ENCODE measurements at places on chromosomes 16 and 17.

DNA sequence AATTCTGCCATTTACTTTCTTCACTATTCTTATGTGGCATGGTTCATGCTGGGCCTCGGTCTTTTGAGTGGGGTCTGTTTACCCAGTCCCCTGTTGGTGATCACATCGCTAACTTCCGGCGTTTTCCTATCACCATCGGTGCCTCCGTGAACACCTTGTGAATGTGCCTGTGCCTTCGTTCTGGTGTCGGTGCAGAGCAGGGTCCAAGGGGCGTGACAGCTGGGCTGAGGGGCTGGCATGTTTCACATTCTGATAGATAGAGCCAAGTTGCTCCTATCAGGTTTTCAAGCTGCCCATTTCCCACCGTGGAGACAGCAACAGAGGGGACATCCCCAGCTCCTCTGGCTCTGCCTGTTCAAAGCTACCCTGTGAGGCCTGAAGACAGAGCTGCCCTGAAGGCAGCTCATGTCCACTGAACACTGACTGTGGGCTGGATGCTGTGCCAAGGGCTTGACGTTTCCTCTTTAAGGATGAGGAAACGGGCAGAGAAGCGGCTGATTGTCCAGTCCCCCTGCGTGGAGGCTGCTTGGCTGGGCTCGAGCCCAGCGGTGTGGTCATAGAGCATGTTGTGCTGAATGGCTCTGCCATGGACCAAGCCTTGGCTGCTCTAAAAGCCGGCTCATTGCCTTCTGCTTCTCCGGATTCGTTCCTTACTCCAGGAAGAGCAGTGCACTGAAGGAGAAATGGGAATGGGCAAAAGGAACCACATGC lies 17.0 kb downstream of the DHODH start:
- no peak overlapping the region for H3K4me3 ChIP-seq
- H3K27ac ChIP-seq = no peak overlapping the region
- no peak for DNase-seq
- peaks cover 20% of the 10 kb centered on the region for H3K36me3 ChIP-seq

DNA sequence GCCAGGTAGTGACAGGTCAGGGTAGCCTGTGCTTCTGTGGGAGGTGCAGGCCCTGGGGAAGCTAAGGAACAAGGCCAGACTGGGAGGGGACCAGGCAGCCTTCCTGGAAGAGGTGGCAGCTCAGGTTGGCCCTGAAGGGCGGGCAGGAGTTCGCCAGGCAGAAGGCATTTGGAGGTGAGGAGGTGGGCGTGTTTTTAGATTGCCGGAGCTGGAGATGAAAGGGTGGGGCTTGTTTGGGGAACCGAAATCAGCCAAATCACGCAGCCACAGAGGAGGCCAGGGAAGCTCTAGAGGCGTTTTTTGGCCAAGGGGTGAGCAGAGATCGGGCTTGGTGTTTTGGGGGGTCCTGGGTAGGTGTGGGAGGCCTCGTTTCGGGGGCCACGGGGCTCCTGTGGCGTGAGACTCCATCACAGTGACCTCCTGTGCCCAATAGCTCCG lies 7.6 kb downstream of the ADCY7 start:
- no peak overlapping the region for H3K27ac ChIP-seq
- no peaks in the 10 kb centered on the region for H3K27me3 ChIP-seq
- no peak for DNase-seq
- H3K4me3 ChIP-seq = no peak overlapping the region

DNA sequence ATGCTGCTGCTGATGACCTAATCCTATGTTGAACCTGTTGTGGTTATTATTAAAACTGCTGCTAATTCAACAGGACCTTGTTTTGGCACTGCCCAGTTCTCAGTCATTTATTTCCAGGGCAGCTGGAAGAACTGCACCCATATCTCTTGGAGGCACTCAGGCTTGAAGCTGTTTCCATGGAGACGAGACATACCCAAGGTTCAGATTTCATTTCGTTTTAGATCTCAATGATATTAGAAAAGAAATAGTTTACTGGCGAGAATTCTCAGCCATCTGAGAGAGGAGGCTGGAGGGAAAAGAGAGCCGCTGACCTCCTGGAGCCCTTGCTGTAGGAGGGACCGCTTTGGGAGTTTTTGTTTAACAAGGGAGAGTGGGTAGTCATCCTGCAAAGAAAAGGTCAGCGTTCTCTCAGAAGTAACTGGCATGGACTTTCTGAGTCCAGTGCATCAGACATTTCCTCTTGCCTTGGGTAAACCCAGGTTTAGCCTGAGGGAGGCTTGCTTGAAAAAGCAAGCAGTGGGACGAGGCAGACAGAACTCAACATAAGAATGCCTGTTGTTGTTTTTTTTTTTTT lies 75.4 kb downstream of the YPEL2 start:
- H3K27ac ChIP-seq = no peak overlapping the region
- H3K4me1 ChIP-seq = no peaks in the 10 kb centered on the region
- H3K27me3 ChIP-seq = no peaks in the 10 kb centered on the region
- H3K36me3 ChIP-seq = no peaks in the 10 kb centered on the region

DNA sequence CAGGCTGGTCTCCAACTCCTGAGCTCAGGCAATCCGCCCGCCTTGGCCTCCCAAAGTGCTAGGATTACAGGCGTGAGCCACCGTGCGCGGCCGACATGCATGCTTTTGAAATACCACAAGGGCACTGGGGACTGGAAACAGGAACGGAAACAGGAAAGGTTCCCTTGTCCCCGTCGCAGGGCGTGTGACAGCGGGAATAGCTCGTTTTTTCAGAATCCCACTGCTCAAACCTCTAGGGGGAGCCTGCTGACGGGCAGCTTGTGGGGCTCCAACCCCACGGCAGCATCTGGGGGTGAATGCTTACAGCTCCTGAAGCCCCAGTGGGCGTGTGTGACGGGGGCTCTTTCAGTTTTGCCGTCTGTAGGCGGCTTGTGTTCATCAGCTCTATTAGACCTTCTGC lies 18.8 kb upstream of the ASGR2 start:
- H3K4me1 ChIP-seq = no peaks in the 10 kb centered on the region
- no peaks in the 10 kb centered on the region for H3K36me3 ChIP-seq
- no peak overlapping the region for H3K4me3 ChIP-seq

DNA sequence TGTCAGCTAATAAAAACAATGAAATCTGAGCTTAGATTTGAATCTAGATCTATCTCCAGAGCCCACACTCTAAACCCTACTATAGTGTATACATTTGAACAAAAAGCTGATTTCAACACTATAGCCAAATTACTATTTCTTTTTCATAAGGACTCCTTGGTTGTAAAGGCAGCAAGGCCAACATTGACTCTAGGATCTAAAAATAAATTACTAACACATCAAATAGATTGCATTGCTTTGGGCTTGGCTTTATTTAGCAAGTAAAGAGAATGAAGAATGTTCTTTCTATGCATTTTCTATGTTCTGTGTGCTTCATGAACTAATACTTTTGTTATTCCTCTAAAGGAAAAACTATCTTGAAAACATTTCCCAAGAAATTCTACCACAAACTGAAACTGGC lies 5.3 kb downstream of the GOSR1 start:
- peaks cover 3% of the 10 kb centered on the region for H3K4me1 ChIP-seq
- H3K4me3 ChIP-seq = no peak overlapping the region
- H3K36me3 ChIP-seq = peaks cover 86% of the 10 kb centered on the region
- DNase-seq = no peak
- no peak overlapping the region for H3K27ac ChIP-seq

GRCh38 chr16:22928882-22929435 lies 115.0 kb downstream of the HS3ST2 start:
- no peak for DNase-seq
- H3K4me3 ChIP-seq = no peak overlapping the region
- H3K27ac ChIP-seq = no peak overlapping the region
- no peaks in the 10 kb centered on the region for H3K36me3 ChIP-seq
- no peaks in the 10 kb centered on the region for H3K4me1 ChIP-seq
- H3K27me3 ChIP-seq = peaks cover 19% of the 10 kb centered on the region

GRCh38 chr16:24035127-24035842 lies 199.5 kb downstream of the PRKCB start:
- H3K36me3 ChIP-seq = no peaks in the 10 kb centered on the region
- H3K27me3 ChIP-seq = no peaks in the 10 kb centered on the region
- no peaks in the 10 kb centered on the region for H3K4me1 ChIP-seq
- no peak for DNase-seq
- no peak overlapping the region for H3K4me3 ChIP-seq
- no peak overlapping the region for H3K27ac ChIP-seq

DNA sequence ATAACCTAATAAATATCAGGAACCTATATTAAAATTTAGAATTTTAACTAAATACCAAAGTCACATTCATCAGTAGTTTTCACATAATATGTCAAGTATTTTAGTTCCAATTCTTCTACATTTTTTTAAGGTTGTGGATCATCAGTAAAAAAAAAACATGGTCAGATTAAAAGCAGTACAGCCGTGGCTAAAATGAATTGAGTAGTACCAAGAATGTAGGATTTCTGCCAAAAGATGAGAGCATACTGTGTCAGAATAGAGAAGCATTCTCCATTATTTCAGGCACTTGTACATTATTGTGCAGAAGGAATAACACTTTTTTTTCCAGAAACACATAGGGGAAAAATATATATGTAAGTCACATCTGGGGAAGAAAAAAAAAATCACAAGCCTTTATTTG lies 1176.1 kb downstream of the CDH11 start:
- no peak overlapping the region for H3K27ac ChIP-seq
- no peaks in the 10 kb centered on the region for H3K36me3 ChIP-seq
- no peaks in the 10 kb centered on the region for H3K4me1 ChIP-seq
- no peak overlapping the region for H3K4me3 ChIP-seq
- H3K27me3 ChIP-seq = no peaks in the 10 kb centered on the region

DNA sequence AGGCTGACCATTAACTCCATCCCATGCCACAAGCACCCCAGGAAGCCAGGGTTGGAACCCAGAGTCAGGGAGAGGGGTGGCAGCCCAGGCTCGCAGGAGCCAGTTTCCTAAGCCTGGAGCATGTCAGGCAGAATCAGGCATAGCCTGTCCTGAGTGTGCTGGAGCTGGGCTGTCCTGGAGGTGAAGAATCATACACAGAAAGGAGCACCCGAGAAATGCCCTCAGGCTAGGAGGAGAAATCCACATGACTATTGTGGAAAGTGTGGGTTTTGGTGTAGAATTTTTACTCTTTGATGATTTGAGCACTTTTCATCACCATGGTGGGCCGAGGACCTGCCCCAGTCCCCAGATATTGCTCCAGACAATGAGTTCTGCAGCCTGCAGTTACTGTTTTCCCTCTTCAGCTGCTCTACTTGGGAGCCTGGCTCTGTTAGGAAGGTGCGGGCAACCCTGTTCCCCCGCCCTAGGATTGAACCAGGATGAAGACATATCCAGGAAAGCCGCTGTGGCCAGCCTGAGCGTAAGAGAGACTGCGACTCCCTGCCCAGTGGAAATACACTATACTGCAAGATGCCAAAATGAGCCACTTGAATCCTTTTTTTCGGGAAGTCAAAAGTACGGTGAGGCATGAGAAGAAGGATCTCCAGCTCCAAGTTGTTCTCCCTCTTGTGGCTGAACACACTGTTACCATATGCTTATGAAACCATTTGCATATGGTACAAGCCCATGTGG lies 29.0 kb upstream of the HEATR6 start:
- H3K4me1 ChIP-seq = no peaks in the 10 kb centered on the region
- H3K27me3 ChIP-seq = no peaks in the 10 kb centered on the region
- H3K4me3 ChIP-seq = no peak overlapping the region
- no peak overlapping the region for H3K27ac ChIP-seq
- no peaks in the 10 kb centered on the region for H3K36me3 ChIP-seq

DNA sequence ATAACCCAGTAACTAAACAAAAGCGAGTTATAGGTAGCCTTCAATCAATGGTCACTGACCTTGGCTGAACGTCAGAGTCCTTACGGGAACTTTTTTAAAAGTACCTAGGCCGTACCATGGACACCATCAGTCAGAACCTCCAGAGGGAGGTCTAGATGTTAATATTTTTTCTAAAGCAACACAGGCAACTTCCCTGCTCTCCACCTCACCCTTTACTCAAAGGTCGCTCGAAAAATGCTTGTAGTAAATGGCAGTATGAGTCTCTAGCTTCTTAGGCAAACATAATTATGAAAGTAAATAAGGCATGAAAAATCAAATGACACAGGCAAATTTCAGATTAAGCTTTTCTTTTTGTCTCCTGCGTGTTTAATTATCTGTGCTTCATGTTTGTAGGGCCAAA lies 82.1 kb downstream of the SLC39A11 start:
- no peak overlapping the region for H3K4me3 ChIP-seq
- DNase-seq = no peak
- no peak overlapping the region for H3K27ac ChIP-seq
- H3K27me3 ChIP-seq = no peaks in the 10 kb centered on the region
- no peaks in the 10 kb centered on the region for H3K36me3 ChIP-seq

DNA sequence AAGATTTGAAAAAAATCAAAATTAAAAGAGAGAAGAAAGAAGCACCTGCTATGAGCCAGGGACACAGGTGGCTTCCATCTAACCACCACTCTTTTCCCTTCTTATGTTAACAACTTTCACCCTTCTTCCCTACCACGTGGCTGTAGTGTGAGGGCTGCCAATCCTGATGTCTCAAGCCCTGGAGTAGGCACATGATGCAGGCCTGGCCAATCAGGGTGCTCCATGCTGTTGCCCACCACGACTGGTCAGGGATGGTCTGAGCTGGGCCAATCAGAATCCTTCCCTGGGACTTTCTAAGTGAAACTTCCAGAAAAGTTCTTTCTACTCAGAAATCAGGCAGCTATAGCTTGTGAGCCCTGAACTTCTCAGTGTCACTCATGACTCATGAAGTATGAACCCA lies 140.7 kb downstream of the SDK2 start:
- H3K27me3 ChIP-seq = no peaks in the 10 kb centered on the region
- no peak overlapping the region for H3K4me3 ChIP-seq
- no peaks in the 10 kb centered on the region for H3K36me3 ChIP-seq
- DNase-seq = no peak
- H3K4me1 ChIP-seq = no peaks in the 10 kb centered on the region

- DNase-seq = peak; percentile 99
- H3K4me3 ChIP-seq = peak overlapping the region; percentile 36
- peaks cover 9% of the 10 kb centered on the region for H3K36me3 ChIP-seq
- no peaks in the 10 kb centered on the region for H3K27me3 ChIP-seq
Observed at GRCh38 chr16:67177743-67178699, 5.7 kb downstream of the MATCAP1 start.

- no peak overlapping the region for H3K27ac ChIP-seq
- no peak overlapping the region for H3K4me3 ChIP-seq
- no peak for DNase-seq
- no peaks in the 10 kb centered on the region for H3K27me3 ChIP-seq
Observed at GRCh38 chr17:61480414-61480807, 28.2 kb downstream of the TBX4 start.

- H3K27me3 ChIP-seq = no peaks in the 10 kb centered on the region
- no peak for DNase-seq
- H3K36me3 ChIP-seq = no peaks in the 10 kb centered on the region
- H3K4me3 ChIP-seq = no peak overlapping the region
Observed at GRCh38 chr17:83086907-83087787, 7.7 kb downstream of the METRNL start.
